Left renal cortex interstitium (tissue), 4 donors: ENCODE measurements at places on chromosomes 5 and 9. TPM values are rescaled to one million over a fixed set of nuclear protein-coding genes. Genes with fewer than 3 reads are reported as not detected.

The PCDHGA9 gene
- polyA plus RNA-seq = 5.5 TPM

The SCGB3A1 gene
- polyA plus RNA-seq = 0.56 TPM

The NR3C1 gene
- 29.4 TPM for polyA plus RNA-seq

The DND1 gene
- polyA plus RNA-seq = 0.77 TPM

The TLX3 gene
- not detected for polyA plus RNA-seq

The SLC6A3 gene
- 0.88 TPM for polyA plus RNA-seq

The CRHBP gene
- 25.7 TPM for polyA plus RNA-seq

The PCDHB10 gene
- polyA plus RNA-seq = 5.8 TPM

The HSPB3 gene
- polyA plus RNA-seq = not detected

The TEX48 gene
- polyA plus RNA-seq = not detected

The SHOC1 gene
- 1.5 TPM for polyA plus RNA-seq

The MZB1 gene
- 0.73 TPM for polyA plus RNA-seq

The TRPM3 gene
- polyA plus RNA-seq = 12.1 TPM

The LMNB1 gene
- 112 TPM for polyA plus RNA-seq

The FAM151B gene
- polyA plus RNA-seq = 2.2 TPM

The KCNV2 gene
- polyA plus RNA-seq = 0.19 TPM

The UIMC1 gene
- 41.0 TPM for polyA plus RNA-seq

The SOX30 gene
- polyA plus RNA-seq = 0.79 TPM

The SLC34A3 gene
- 12.7 TPM for polyA plus RNA-seq

The NUDCD2 gene
- polyA plus RNA-seq = 63.3 TPM

The PCDHGA3 gene
- polyA plus RNA-seq = 1.6 TPM

The ABLIM3 gene
- polyA plus RNA-seq = 1.4 TPM

The IL13 gene
- not detected for polyA plus RNA-seq

The C9orf85 gene
- polyA plus RNA-seq = 16.5 TPM

The CMYA5 gene
- polyA plus RNA-seq = 13.0 TPM

The IFNA14 gene
- not detected for polyA plus RNA-seq

The FAM153A gene
- 0.75 TPM for polyA plus RNA-seq

The SWI5 gene
- 29.9 TPM for polyA plus RNA-seq

The RAI14 gene
- polyA plus RNA-seq = 87.4 TPM

The RLN2 gene
- polyA plus RNA-seq = 4.3 TPM

The LEAP2 gene
- polyA plus RNA-seq = 7.8 TPM

The HK3 gene
- polyA plus RNA-seq = 0.83 TPM

The ZNF346 gene
- 19.6 TPM for polyA plus RNA-seq
